Prostate gland (tissue), 2 donors: ENCODE measurements at places on chromosomes 16 and 17. TPM values are rescaled to one million over a fixed set of nuclear protein-coding genes. Genes with fewer than 3 reads are reported as not detected.

TVP23A gene
- total RNA-seq, result 5.8 TPM

PPL gene
- total RNA-seq, result 64.3 TPM

DNA sequence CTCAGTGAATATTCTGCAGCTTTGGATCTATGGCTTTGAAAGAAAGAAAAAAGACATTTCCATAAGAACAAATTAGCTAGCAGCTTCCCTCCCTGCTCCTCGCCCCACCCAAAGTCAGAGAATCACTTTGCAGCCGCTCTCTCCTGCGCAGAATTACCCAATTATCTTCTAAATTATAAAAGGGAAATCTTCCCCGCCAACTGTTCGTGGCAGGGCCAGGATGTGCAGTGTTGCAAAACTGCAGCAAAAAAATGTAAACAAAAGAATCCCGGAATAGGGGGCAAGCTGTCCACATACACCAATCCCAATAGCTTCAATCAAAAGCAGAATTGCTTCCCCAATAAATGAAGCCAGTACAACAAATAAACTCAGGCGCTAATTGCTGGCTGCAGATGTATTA is 510.6 kb downstream of the RBFOX1 start:
- H3K36me3 ChIP-seq, result no peaks in the 10 kb centered on the region
- H3K4me3 ChIP-seq, result no peak overlapping the region
- H3K4me1 ChIP-seq, result no peaks in the 10 kb centered on the region
- H3K27me3 ChIP-seq, result no peaks in the 10 kb centered on the region
- DNase-seq, result no peak

GRCh38 chr17:14157822-14158221 is 78.8 kb downstream of the CDRT15 start:
- DNase-seq, result no peak
- H3K36me3 ChIP-seq, result no peaks in the 10 kb centered on the region
- no peaks in the 10 kb centered on the region for H3K27me3 ChIP-seq

GRCh38 chr17:51668155-51668962 is 408.0 kb downstream of the UTP18 start:
- H3K36me3 ChIP-seq, result no peaks in the 10 kb centered on the region
- H3K27ac ChIP-seq, result no peak overlapping the region
- H3K4me3 ChIP-seq, result no peak overlapping the region
- no peaks in the 10 kb centered on the region for H3K27me3 ChIP-seq
- no peak for DNase-seq

DNA sequence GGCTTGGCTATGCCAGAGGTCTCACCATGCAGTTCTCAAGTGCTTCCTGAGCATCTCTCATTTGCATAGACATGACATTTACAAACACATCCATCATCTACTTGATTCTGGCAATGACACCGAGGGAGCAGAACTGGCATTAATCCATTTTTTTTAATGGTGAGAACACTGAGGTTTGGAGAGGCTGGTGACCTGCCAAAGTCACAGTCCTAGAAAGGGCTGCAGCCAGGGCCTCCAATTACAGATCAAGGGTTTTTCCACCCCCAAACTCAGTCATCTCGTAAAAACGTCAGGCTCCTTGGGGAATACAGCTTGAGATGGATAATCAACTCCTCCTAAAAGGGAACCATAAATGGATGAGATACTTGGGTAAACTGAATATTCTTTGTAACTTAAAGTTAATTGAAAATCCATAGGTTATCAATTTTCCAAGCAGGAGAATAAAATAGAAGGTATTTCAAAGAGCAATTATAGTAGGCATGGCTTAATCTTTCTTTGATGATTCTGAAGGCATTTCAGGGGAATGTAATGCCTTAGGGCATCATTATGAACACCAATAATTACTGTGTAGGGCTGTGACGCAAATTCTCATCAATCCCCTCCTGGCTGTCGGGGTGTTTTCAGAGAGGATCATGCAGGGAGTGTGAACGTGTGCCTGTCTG is 9.4 kb upstream of the MEOX1 start:
- peak; percentile 13 for DNase-seq
- no peaks in the 10 kb centered on the region for H3K36me3 ChIP-seq
- H3K27me3 ChIP-seq, result no peaks in the 10 kb centered on the region
- H3K4me3 ChIP-seq, result no peak overlapping the region
- H3K27ac ChIP-seq, result no peak overlapping the region
- peaks cover 15% of the 10 kb centered on the region for H3K4me1 ChIP-seq

- no peaks in the 10 kb centered on the region for H3K27me3 ChIP-seq
- H3K27ac ChIP-seq, result no peak overlapping the region
- no peaks in the 10 kb centered on the region for H3K36me3 ChIP-seq
- DNase-seq, result no peak
Observed at GRCh38 chr16:9232102-9232770, 140.8 kb downstream of the HAPSTR1 start.

- H3K27ac ChIP-seq, result peak overlapping the region; percentile 29
- no peaks in the 10 kb centered on the region for H3K27me3 ChIP-seq
- H3K4me1 ChIP-seq, result peaks cover 6% of the 10 kb centered on the region
- no peak for DNase-seq
- no peak overlapping the region for H3K4me3 ChIP-seq
Observed at GRCh38 chr16:84864326-84864955, 44.7 kb downstream of the CRISPLD2 start.

DNA sequence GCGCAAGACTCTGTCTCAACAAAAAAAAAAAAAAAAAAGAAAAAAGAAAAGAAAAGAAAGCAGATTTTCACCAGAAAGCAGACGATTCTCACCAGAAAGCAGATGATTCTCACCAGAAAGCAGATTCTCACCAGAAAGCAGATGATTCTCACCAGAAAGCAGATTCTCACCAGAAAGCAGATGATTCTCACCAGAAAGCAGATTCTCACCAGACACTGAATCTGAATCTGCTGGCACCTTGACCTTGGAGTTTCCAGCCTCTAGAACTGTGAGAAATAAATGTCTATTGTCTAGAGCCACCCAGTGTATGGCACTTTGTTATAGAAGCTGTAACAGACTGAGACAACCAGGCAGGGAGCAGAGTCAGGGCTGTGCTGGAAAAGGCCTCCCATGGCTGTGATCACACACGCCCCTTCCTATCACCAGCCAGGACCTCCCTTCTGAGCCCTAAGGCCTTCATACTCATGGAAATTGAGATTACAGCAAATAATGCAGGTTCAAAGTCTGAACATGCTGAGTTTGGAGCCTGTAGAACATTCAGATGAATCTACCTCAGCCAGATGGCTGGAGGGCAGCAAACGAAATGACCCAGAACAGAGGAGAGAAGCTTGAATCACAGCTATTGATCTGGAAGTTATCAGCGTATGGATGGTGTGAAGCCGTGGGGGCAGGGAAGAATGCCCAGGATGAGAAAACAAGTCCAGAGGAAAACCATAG is 309.3 kb downstream of the SLC39A11 start:
- DNase-seq, result no peak
- H3K4me1 ChIP-seq, result no peaks in the 10 kb centered on the region
- no peak overlapping the region for H3K27ac ChIP-seq
- H3K4me3 ChIP-seq, result no peak overlapping the region

GRCh38 chr17:60138769-60139437 is 10.9 kb upstream of the CA4 start:
- H3K27ac ChIP-seq, result no peak overlapping the region
- H3K4me3 ChIP-seq, result no peak overlapping the region
- H3K36me3 ChIP-seq, result no peaks in the 10 kb centered on the region
- DNase-seq, result no peak
- peaks cover 17% of the 10 kb centered on the region for H3K27me3 ChIP-seq
